ENCODE measurements at places on chromosomes 7 and 10.
A peak's percentile ranks its signal among the peaks of the same experiment; 100 is the strongest.

GRCh38 chr10:71742301-71743088 lies 22.9 kb upstream of the C10orf105 start:
- no peak for DNase-seq

DNA sequence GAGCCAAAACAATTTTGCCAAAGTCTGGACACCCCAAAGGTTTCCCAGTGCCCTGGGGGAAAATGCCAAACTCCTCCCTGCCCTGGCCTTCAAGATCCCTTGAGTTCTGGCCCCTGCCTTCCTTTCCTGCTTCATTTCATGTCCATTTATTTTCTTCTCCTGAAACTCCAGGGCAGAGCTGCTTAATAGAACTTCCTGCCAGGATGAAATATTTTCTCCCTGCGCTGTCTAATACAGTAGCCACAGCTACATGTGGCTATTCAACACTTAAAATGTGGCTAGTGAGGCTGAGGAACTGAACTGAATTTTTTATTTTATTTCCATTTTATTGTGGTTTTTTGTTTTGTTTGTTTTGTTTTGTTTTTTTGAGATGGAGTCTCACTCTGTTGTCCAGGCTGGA lies 49.6 kb downstream of the COL13A1 start:
- no peak for DNase-seq

DNA sequence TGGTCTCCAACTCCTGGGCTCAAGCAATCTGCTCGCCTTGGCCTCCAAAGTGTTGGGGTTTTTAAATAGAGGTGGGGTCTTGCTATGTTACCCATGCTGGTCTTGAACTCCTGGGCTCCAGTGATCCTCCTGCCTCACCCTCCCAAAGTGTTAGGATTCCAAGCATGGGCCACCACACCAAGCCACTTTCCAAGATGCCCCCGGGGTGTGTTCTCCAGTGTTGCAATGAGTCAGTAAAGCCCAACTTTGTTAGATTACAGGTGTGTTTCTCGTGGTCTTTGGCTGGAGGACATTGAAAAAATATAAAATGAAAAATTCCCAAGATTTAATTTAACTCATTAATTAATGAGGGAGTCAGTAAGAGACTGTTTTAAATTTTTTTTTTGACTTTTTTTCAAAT lies 29.2 kb downstream of the TACR2 start:
- no peak for DNase-seq

- no peak for DNase-seq
Measured at GRCh38 chr7:1672851-1673486, 2.9 kb downstream of the ELFN1 start.

DNA sequence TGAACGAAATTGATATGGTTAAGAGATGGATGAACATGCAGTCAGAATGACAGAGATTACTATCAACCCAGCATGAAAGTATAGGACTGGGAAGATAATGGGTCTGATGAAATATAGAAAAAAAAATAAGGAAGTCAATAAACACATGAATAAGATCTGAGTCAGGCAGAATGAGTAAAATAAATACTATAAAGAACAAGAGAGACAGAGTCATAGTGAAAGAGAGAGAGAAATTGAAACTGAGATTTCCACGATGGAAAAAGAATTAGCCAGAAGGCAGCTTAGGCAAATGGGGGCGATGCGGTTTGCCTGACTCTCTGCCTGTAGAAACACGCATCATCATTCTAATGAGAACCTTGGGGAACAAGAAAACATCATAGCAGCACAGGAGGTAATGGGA lies 26.6 kb downstream of the SEMA3D start:
- no peak for DNase-seq

GRCh38 chr10:78023741-78024140 lies 5.6 kb downstream of the POLR3A start:
- DNase-seq = no peak

DNA sequence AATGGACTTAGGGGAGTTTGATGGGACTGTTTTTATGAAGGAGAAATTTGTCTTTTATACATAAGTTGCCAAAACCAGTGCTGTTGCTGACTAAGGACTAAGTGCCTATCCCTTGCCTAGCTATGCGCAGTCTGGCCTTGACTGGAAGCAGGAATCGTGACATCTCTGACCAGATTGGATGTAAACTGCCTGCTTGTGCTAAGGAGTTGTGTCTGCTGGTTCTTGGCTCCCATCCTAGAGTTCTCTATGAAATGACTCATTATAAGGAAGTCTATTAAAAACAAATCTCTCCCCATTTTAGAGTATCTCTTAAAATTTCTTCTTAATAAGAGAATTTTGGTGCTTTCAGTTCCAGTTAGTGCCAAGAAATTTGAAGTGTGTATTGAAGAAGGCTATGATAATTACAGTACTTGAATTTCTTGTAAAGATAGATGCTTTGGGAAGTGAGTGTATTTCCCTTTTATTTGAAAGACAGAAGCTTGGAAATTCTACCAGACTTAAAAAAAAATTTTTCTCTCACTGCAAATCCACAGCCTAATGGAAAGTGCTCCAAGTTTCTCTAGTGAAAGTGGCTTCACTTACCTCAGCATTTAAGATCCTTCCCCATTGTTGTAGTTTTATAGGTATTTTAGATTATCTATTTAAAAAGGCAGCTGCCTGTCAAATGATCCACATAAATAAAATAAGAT lies 77.6 kb downstream of the BICC1 start:
- peak; percentile 48 for DNase-seq

DNA sequence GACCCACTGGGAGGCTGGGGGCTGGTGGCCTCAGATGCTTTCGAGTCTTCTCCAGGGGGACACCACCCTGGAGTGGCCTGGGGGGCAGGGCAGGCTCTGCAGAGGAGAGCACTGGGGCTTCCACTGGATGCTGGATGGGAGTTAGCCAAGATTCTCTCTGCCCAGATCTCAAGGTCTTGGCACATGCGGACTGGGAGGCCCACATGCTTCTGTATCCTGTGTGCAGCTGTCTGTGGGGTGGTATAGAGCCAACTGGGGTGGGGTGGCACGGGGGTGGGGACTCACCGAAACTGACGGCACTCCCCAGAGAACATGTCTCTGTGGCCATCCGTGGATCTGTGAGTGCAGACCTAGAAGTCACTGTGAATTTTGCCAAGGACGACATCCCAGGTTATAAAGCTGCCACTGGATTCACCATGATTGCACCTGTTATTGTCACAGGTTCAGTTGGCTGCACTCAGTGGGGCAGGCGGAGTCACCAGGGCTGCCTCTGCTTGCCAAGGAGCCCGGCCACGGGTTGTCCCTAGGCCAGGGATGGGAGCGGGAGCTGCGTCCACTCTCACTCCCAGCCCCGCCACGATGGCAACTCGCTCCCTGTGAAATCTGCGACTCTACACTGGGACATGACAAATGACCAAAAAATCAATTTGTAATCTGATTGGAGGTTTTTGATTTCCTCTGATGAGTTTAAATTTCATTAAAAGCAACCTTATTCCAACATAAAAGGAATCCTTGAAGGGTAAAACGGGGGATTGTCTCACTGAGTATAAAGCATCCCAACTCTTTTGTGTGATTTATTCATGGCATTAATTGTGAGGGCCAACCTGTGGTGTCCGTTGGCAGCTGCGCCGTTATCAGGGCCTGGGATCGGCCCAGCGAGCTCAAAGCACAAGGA lies 131.3 kb downstream of the EBF3 start:
- no peak for DNase-seq

All from HS-5 (cell line).